DMS79 (cell line): ENCODE measurements at places on chromosomes 13 and 19.
A peak's percentile ranks its signal among the peaks of the same experiment; 100 is the strongest.

- DNase-seq, result no peak
Observed at GRCh38 chr13:79933389-79933788, 407.5 kb downstream of the SPRY2 start.

DNA sequence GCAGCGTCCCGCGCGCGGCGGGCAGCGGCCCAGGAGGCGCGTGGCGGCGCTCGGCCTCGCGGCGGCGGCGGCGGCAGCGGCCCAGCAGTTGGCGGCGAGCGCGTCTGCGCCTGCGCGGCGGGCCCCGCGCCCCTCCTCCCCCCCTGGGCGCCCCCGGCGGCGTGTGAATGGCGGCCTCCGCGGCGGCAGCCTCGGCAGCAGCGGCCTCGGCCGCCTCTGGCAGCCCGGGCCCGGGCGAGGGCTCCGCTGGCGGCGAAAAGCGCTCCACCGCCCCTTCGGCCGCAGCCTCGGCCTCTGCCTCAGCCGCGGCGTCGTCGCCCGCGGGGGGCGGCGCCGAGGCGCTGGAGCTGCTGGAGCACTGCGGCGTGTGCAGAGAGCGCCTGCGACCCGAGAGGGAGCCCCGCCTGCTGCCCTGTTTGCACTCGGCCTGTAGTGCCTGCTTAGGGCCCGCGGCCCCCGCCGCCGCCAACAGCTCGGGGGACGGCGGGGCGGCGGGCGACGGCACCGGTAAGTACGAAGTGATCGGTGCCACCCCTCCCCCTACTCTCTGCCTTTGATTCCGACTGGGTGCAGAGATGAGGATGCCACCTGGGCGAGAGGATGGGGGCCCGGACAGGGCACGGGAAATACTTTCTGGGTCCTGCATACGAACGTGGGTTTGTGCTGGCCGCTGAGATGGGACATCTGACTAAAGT, 874 bp downstream of the TRIM28 start:
- DNase-seq, result no peak

- DNase-seq, result peak; percentile 57
Observed at GRCh38 chr19:52028780-52029123, 573 bp upstream of the ZNF614 start.

GRCh38 chr19:13717194-13717643, 47.1 kb upstream of the MRI1 start:
- DNase-seq, result no peak

DNA sequence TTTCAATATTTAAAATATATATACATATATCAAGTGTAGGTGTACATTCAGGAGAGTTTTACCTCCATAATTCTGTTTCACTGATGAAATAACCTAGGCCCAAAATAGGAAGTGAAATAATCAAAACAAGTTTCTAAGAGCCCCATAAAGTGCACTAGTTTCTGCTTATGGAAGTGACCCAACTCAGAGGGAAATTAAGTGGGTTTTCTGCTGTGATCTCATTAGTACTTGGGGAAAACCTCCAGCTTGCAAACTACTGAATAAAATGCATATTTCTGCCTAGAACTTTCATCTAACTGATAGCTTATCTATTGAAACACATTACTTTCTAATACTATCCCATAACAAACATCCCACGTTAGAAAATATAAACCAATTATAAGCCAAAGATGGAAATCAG, 45.4 kb upstream of the MIR17HG start:
- DNase-seq, result no peak

- no peak for DNase-seq
Observed at GRCh38 chr13:32447894-32448623, 20.1 kb upstream of the N4BP2L1 start.

- DNase-seq, result no peak
Observed at GRCh38 chr13:85040215-85040614, 759.0 kb downstream of the SLITRK6 start.

GRCh38 chr13:95492044-95492801, 60.3 kb upstream of the CLDN10 start:
- DNase-seq, result peak; percentile 26

- no peak for DNase-seq
Observed at GRCh38 chr19:13930402-13930801, 7.8 kb downstream of the PODNL1 start.

DNA sequence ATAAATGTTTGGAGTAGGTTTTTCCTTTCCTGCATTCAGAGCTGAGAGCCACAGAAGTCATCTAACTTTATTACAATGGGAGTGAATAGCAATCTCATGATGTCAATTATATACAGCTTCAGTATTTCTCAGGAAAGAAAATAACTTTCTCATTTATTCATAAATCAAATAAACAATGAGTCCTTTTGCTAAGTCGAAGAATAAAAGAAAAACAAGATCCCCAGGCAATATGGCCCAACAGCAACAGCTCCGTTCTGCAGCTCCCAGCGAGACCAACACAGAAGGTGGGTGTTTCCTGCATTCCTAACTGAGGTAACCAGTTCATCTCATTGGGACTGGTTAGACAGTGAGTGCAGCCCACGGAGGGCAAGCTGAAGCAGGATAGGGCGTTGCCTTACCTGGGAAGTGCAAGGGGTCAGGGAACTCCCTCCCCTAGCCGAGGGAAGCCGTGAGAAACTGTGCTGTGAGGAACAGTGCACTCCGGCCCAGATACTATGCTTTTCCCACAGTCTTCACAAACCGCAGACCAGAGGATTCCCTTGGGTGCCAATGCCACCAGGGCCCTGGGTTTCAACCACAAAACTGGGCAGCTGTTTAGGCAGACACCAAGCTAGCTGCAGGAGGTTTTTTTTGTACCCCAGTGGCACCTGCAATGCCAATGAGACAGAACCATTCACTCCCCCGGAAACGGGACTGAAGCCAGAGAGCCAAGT, 128.2 kb downstream of the SLITRK1 start:
- no peak for DNase-seq

GRCh38 chr13:75186379-75186778, 295.6 kb downstream of the TBC1D4 start:
- DNase-seq, result no peak

DNA sequence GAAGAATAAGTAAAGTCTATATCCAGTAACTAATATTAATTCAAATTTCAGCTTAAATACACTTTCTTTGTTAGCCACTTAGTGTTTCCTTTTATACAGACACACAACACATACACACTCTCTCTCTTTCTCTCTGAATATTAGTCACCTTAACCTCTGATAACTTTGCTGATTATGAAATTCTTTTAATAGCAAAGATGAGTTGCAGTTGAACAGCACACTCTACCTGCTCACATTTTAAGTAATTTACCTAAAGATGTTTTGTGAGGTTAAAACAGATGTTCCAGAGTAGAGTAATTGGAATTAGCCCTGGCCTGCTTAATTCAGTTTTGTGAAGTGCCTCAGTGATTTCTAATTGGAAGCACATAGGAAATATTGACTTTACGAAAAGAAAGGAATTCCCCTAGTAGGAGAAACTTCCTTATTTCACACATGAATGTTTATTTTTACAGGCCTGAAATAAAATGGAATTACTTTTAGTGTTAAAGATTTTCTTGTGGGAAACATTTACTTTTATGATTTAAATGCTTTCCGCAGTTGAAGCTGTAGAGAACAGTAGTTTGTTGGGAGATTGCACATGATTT, 184.3 kb downstream of the MYO16 start:
- DNase-seq, result no peak

DNA sequence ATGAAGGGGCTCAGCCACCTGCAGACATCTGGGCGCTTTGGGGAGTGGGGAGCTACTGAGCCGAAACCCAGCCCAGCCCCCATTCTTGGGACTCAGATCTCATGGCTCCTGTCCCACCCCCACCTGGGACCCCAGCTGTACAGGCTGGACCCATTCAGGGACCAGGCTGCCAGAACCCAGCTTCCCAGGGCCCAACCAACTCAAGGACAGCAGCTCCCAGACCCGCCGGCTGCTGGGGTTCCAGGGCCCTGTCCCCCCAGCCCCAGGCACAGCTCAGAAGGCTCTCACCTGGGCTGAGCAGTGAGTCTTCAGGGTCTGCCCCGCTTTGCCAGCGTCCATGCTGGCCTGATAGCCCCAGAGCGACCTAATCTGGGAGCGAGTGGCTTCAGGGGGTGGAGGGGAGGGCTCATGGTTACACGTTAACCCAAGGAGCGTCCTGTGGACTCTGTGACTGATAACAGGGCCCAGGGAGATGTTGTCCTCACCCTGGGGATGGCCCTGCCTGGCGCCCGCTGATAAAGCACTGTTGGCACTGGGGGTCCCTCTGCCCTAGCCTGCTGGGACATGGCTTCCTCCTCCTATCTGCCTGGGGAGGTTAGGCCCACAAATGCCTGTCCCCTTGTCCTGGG, at the start of gene TMEM86B:
Gene TMEM86B, minus strand, starts transcription at position 361 of the 629 bp plus-strand sequence. Its CDS starts 22 bp downstream, at position 339.
- no peak for DNase-seq

GRCh38 chr19:5641171-5641570, 18.3 kb downstream of the SAFB start:
- no peak for DNase-seq

DNA sequence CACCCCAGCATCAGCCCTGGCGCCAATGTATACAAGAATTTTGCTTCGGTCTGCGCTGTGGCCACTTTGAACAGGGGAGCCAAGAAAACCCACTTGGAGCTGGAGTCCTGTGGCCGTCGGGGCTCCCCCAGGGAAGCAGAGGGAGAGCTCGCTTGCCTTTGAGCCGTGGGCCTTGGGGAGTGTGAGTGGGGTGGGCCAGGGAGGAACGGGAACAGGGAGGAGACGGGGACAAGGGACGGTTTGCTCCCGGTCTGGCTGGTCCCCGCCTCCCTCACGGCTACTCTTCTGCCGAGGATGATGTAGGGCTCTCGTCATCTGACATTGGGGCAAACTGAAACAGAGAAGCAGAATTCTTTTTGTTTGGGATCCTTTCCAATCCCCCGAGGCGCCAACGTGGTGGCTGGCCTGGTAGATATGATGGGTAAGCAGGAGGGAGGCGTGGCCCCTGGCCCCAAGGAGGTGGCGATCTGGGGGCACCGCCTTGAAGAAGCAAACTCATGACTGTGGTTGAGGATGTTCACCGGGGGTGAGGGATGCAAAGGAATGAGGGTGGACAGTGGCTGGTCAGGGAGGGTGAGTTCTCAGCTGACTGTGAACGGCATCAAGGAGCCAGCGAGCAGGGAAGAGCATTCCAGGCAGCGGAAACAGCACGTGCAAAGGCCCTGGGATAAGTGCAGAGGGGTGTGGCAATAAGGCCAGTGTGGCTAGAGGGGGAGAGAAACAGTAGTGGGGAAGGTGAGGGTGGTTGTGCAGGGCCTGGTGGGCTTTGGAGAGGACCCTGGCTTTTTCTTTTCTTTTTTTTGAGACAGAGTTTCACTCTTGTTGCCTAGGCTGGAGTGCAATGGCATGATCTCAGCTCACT, 10.9 kb upstream of the SPC24 start:
- DNase-seq, result no peak

DNA sequence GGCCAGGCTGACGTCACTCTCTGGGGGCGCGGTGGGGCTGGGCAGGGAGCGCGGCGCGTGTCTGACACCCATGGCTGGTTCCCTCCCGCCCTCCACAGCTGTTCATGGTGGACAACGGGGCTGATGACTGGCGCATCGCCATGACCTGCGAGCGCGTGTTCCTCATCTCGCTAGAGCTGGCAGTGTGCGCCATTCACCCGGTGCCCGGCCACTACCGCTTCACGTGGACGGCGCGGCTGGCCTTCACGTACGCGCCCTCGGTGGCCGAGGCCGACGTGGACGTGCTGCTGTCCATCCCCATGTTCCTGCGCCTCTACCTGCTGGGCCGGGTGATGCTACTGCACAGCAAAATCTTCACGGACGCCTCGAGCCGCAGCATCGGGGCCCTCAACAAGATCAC, 14.7 kb downstream of the KCNN1 start:
- no peak for DNase-seq

GRCh38 chr19:48351341-48351752, 12.4 kb downstream of the TMEM143 start:
- no peak for DNase-seq

DNA sequence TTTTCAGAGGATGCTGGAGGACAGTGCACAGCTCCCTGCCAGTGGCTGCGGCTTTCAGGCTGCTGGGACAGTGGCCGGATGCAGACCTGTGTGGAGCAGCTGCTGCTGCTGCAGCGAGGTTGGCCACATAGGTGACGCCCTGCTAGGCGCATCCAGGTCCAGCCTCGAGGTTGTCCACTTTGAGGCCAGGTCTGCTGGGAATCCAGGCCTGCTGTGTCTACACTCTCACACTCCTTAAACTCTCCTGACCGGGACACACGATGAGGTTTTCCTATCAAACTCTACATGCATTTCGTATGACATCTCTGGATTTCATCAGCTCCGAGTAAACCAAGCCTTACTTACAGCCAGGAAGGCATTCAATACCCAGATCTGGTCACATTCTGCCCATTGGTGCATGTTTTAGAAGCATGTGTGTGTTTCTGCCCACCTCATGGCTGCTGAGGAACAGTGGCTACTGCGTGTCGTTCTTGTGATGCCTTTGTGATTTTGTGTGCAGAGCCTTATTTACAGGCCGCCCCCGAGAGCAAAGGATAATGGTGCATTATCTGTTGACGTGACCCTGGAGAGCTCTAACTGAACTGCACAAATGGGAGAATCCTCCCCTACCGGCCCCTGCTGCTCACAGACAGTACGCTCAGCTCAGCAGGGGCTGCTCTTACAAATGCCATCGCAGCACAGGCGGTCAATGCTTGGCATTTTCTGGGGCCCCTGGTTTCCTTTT, 12.3 kb upstream of the MCF2L start:
- no peak for DNase-seq

GRCh38 chr13:108919036-108919907, 289.9 kb downstream of the MYO16 start:
- no peak for DNase-seq

- peak; percentile 12 for DNase-seq
Observed at GRCh38 chr13:77751513-77752456, 54.3 kb downstream of the SLAIN1 start.

DNA sequence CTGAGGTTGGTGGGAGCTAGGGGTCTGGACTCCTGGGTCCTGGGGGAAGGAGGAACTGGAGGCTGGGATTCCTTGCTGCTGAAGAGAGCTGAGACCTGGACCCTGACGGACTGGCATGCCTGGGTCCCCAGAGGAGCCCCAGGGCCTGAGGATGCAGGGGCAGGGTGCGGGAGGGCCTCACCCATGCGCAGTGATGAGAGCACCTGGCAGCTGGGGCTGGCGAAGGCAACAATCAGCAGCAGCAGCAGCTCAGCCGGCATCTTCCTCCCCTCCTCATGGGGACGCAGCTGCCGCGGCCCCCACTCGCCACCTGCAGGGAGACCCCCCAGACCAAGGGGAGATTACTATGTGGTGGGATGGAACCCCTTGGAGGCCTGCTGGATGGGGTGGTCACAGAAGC, 4.5 kb downstream of the GRIK5 start:
- no peak for DNase-seq

DNA sequence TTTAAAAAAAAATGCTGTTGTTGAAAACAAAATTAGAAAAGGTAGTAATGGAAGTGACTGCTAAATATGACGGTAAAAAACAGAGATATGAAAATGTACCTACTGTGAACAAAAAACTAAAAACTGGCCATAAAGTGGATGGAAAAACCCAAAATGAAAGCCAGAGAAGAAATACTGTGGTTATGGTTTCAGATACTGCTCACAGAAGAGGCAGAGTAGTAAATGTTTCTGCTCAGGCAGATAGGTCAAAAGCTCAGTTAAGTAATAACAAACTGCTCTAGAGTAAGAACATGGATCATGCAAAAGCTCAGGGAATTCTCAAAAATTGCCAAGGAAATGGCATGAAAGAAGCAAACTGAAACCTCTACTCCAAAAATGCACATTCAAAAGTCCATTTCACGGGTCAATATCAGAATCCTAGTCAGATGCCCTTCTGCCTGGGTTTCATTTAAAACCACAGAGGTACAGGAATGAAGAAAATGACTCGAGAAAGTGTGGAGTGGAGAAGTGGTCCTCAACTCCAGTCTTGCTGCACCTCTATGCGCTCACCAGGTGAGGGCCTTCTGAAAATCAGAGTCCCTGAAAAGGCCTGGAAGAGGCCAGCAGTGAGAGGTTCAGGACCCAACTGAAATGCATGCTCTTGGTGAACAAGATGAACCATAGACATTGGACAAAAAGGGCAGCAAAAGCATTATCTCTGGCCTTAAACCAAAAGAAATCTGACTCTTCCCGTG, 315.0 kb upstream of the SPRY2 start:
- DNase-seq, result no peak
